ENCODE measurements at places on chromosomes 16 and 17. TPM values are rescaled to one million over a fixed set of nuclear protein-coding genes. Genes with fewer than 3 reads are reported as not detected.
A peak's percentile ranks its signal among the peaks of the same experiment; 100 is the strongest.

GRCh38 chr16:920051-920681, 50.6 kb downstream of the LMF1 start:
- H3K4me3 ChIP-seq: no peak overlapping the region
- no peak overlapping the region for H3K27ac ChIP-seq
- no peaks in the 10 kb centered on the region for H3K36me3 ChIP-seq
- no peaks in the 10 kb centered on the region for H3K4me1 ChIP-seq
- DNase-seq: no peak
- no peaks in the 10 kb centered on the region for H3K27me3 ChIP-seq

DNA sequence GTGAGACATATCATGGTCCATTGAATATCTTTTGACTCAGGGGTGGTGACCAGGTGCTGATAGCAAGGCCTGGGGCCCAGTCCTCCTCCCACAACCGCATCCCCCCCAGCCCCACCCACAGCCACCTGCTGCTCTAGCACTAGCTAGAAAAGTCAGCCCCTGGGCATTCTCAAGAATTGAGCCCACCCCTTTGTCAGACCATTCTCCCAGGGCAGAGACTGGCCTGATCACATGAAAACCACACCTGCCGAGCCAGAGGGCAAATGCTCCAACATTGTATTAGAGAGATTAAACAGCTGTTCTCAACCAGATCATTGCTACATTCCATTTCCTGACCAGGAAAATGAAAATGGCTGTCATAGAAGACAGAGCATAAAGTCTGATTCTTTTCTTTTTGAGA, 62.4 kb downstream of the RAB11FIP4 start:
- H3K27me3 ChIP-seq: no peaks in the 10 kb centered on the region
- H3K36me3 ChIP-seq: no peaks in the 10 kb centered on the region
- DNase-seq: no peak
- no peak overlapping the region for H3K4me3 ChIP-seq

- no peaks in the 10 kb centered on the region for H3K36me3 ChIP-seq
- no peaks in the 10 kb centered on the region for H3K4me1 ChIP-seq
- no peak overlapping the region for H3K27ac ChIP-seq
- no peak for DNase-seq
Measured at GRCh38 chr16:22784690-22785214, 29.2 kb upstream of the HS3ST2 start.

The KRTAP4-4 gene
- total RNA-seq: not detected

GRCh38 chr16:79430191-79430678, 170.3 kb downstream of the MAF start:
- H3K27me3 ChIP-seq: no peaks in the 10 kb centered on the region
- no peaks in the 10 kb centered on the region for H3K4me1 ChIP-seq
- H3K27ac ChIP-seq: no peak overlapping the region
- no peaks in the 10 kb centered on the region for H3K36me3 ChIP-seq
- no peak for DNase-seq

DNA sequence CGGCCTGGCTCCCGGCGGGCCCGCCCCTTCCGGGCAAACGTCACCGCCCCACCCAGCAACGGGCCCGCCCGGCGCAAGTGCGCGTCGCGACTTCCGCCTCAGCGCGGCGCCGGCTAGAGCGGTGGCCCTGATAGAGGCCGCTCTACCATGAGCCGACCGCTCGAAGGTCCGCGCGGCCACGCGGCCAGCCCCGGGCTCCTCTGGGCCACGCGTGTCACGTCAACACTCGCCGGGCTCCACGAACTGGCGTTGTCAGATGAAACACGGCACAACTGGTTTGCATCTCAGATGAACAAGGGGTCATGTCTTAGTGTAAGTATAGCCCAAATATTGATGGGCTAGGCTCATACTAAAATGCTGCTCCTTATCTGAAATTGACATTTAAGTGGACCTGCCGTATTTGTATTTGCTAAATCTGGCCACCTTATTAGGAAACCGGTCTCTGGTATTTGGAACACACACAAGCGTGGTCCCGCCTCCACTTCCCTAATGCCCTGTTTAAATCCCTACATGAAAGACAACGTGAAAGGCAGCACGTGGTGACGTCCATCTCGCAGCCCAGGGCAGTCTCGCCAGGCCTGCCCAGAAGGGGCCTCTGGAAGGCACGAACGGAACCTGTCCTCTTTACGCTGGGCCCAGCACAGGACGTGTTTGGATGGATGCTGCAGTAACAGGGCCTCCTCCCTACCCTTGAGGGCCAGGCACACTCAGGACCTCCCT, at the start of gene ZNF598:
Gene ZNF598, minus strand, starts transcription at position 31 of the 720 bp plus-strand sequence.
- H3K36me3 ChIP-seq: no peaks in the 10 kb centered on the region
- peak within 1 kb of the TSS; percentile 98 for H3K4me3 ChIP-seq
- no peaks in the 10 kb centered on the region for H3K27me3 ChIP-seq
- peaks cover 34% of the 10 kb centered on the region for H3K4me1 ChIP-seq
- peak within 1 kb of the TSS; percentile 95 for H3K27ac ChIP-seq

DNA sequence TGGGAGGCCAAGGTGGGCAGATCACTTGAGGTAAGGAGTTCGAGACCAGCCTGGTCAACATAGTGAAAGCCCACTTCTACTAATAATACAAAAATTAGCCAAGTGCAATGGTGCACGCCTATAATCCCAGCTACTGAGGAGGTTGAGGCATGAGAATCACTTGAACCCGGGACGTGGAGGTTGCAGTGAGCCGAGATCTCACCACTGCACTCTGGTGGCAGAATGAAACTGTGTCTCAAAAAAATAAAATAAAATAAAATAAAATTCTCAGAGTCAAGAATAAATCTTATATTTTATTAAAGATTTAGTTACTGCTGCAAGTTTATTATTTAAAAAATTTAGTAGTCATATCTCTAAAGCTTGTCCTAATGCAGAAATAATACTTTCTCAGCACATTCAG, 29.7 kb downstream of the ARL4D start:
- H3K4me3 ChIP-seq: no peak overlapping the region
- DNase-seq: no peak
- no peaks in the 10 kb centered on the region for H3K36me3 ChIP-seq
- H3K27ac ChIP-seq: no peak overlapping the region
- H3K27me3 ChIP-seq: no peaks in the 10 kb centered on the region

DNA sequence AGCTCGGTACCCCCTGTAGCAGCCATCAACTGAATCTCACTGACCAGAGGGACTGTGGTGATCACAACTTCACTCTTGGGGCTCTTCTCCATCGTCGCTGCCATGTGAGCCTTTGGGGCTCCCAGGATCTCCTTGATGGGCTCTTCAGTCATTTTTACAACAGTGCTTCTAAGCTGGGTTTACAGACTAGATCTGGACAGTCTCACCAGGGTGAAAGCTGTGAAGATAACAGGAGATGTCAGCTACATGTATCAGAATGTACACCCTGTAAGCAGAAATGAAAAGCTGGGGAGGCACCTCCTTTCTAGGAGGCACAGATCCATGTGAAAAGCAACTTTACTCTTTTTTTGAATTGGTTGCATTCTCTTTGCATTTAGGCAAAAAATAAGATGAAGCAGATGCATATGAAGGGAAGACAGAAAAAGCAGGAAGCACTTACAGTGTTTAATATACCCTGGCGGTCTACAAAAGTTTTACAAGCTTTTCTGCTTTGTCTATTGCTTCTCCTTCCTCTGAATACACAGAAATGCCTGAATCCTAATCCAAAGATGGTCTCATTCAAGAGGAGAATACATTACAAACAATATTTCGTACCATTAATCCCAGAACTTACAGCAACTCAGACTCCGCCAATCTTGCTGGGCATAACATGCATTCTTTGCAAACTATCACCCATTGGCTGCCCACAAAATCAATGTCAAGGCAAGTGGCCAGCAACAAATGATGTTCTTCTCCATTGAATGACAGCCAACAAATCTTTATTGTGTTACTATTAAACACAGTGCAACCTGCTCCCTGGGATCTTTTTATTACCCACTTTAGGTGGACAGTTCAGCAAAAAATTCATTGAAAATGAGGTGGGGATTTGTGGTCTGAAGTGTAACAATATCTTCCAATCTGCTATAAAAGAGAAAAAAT, 1.5 kb downstream of the TMEM100 start:
- H3K4me3 ChIP-seq: no peak overlapping the region
- no peaks in the 10 kb centered on the region for H3K36me3 ChIP-seq
- DNase-seq: no peak

DNA sequence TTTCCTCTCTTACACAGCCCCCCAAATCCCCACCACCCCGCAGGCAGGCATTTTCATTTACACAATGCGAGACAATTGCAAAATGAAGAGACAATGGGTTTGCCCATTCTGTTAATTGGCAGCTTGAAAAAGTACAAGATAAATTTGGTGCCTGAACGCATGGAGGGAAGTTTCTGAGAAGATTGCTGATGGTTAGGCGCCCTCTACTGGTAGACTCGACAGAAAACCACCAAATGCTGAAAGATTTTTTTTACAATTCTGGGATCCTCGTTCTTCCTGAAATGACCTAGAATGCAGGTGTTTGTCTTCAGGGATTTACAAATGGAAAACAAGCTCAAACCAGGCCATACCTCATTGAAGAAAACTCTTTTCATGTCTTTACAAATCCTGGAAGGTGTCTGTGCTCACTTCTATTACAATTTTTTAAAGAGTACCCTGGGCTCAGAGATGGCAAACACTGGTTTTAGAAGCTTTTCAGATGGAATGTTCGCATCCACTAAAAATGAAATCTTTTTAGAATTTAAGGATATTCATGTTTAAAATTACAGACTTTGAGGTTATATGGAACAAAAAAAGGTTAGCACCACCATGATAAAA, 338.5 kb downstream of the PMP22 start:
- H3K4me3 ChIP-seq: no peak overlapping the region
- H3K27ac ChIP-seq: no peak overlapping the region
- no peaks in the 10 kb centered on the region for H3K36me3 ChIP-seq
- no peaks in the 10 kb centered on the region for H3K27me3 ChIP-seq
- no peaks in the 10 kb centered on the region for H3K4me1 ChIP-seq
- DNase-seq: peak; percentile 58

DNA sequence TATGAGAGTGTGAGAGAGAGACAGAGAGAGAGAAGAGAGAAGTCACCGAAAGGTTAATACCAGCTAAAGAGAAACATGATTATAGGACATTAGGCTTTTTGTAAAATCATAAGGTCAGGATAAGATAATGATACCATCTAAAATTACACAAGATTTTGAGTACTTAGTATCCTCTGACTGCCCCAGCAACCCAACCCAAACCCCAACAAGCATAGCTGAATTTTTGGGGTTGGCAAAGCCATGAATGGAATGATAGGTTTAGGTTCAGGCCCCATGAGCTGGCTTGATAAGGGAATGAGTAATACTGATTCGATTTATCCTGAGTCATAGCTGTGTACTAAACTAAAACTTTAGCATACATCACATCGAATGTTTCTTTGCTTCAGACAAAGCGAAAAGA, 259.5 kb downstream of the IRX3 start:
- no peak overlapping the region for H3K27ac ChIP-seq
- H3K36me3 ChIP-seq: no peaks in the 10 kb centered on the region
- no peak for DNase-seq
- H3K4me1 ChIP-seq: no peaks in the 10 kb centered on the region
- H3K4me3 ChIP-seq: no peak overlapping the region

DNA sequence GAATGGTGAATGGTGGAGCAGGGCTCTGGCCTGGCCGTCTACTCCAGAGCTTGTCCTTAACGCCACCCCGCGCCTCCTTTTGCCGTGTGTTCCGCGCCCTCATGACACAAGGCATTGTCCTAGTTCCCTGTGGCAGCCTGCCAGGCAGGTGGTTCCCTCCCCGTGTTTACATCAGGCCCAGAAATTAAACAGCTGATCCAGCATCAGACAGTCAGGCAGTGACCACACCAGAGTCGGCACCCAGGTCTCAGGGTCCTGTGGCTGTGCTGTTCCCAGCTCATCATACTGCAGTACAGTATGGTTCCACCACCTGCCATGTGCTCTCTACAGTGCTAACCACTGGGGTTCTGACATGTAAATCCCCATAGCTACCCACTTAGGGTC, 119.7 kb downstream of the RAB11FIP4 start:
- H3K4me1 ChIP-seq: peaks cover 74% of the 10 kb centered on the region
- no peak for DNase-seq
- no peaks in the 10 kb centered on the region for H3K27me3 ChIP-seq
- H3K27ac ChIP-seq: peak overlapping the region; percentile 25
- no peaks in the 10 kb centered on the region for H3K36me3 ChIP-seq

The KCNJ18 gene
- total RNA-seq: not detected

DNA sequence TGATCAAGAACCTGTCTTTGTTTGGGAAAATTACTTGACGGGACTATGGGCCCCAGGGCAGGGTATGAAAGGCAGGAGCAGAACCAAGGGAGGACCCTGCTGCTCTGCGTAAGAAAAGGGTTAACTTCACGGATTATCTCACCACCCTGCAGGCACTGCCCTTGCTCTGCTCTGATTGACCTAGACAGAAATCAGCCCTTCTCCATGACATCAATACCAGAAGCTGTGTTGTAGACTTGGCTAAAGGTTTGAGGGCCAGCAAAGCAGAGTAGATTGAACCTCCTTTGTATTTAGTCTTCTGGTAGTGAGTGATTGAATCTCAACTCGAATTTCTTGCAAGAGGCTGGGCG, 52.9 kb upstream of the ETV4 start:
- DNase-seq: no peak
- H3K4me3 ChIP-seq: no peak overlapping the region
- no peaks in the 10 kb centered on the region for H3K36me3 ChIP-seq
- no peaks in the 10 kb centered on the region for H3K27me3 ChIP-seq

- no peak for DNase-seq
- no peaks in the 10 kb centered on the region for H3K27me3 ChIP-seq
- no peaks in the 10 kb centered on the region for H3K36me3 ChIP-seq
- H3K27ac ChIP-seq: no peak overlapping the region
- H3K4me3 ChIP-seq: no peak overlapping the region
Measured at GRCh38 chr16:359871-360697, 7.6 kb upstream of the AXIN1 start.

The TUBB3 gene
- 0.31 TPM for total RNA-seq

The TP53TG3B gene
- not detected for total RNA-seq

The RNF43 gene
- 0.47 TPM for total RNA-seq

GRCh38 chr16:84144859-84145639, at the start of the genes DNAAF1 and HSDL1:
TSS of gene DNAAF1 (plus strand) at chr16:84145308. CDS start at chr16:84145441, 133 bp downstream.
TSS of gene HSDL1 (minus strand) at chr16:84145177. CDS start at chr16:84131321, 13,856 bp downstream.
- peak within 1 kb of the TSS; percentile 70 for H3K27ac ChIP-seq
- peak; percentile 95 for DNase-seq
- peak within 1 kb of the TSS; percentile 77 for H3K4me3 ChIP-seq
- peaks cover 5% of the 10 kb centered on the region for H3K27me3 ChIP-seq
- no peaks in the 10 kb centered on the region for H3K36me3 ChIP-seq

Measured in CD8-positive, alpha-beta memory T cell (primary cell).